ENCODE measurements at places on chromosomes 3 and 15.

- DNase-seq = no peak
Observed at GRCh38 chr3:169931747-169932520, 20.6 kb downstream of the SAMD7 start.

DNA sequence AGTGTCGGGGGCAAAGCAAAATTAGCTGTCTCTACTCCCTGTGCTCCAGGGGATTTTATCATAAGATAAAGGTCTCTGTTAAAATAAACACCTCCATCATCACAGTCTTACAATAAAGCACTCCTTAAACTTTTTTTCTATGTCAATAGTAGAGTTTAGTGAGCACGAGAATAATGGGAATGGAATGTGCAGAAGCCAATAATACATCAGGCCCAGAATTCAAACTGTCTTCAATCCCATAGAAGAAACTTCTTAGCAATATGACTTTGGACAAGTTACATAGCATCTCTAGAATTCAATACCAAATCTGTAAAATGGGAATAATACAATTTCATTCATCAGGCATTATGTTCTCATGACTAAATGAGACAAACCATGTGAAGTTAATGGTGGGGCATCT lies 49.0 kb upstream of the EPHA3 start:
- no peak for DNase-seq

DNA sequence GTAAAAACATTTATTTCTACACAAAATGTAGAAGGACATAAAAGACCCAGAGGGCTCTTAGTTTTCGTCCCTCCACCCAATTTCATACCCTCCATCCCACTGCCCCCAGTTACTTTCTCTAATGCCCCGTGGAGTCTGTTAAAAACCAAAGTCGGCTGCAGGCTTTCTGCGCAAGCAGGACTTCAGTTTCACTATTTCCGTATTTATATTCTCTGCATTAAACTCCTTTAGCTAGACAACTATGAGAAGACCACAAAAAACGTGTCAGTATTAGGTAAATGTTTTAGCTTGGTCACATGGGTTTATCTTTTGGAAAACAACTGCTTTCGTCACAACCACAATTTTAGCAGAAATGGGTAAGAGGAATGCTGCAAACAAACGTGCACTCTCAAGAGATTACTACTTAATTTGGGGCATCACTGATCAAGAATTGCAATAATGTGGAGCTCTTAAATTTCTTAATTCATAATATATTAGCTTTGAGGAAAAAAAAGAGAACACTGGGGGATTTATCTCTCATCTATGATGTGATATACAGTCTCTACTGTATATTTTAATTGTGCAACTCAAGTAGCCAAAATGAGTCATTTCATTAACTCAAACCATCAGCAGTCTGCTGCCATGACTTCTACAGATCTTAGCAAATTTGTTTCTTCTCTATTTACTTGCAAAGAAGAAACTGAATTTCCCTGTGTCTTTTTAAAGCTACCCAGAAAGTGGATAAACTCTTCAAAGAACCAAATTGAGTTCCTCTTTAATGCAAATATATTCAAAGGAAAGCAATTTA lies 740 bp upstream of the NSMCE3 start:
- peak; percentile 15 for DNase-seq

GRCh38 chr15:66558271-66558670 lies 7.5 kb downstream of the LCTL start:
- DNase-seq = no peak

- no peak for DNase-seq
Observed at GRCh38 chr3:85783291-85783690, 824.5 kb downstream of the CADM2 start.

DNA sequence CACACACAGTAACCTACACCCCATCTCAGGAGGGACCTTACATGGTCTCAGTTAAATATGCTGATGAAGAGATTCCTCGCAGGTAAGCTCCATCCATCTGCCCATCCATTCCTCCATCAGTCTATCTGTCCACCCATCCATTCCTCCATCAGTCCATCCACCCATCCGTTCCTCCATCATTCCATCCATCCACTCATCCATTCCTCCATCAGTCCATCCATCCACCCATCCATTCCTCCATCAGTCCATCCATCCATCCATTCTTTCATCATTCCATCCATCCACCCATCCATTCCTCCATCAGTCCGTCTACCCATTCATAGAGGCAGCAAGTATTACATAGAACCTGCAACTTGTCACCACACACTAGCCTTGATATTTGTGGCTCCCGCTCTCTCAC lies 77.9 kb downstream of the DNASE1L3 start:
- DNase-seq = no peak

- DNase-seq = no peak
Observed at GRCh38 chr3:27535809-27536392, 51.7 kb upstream of the SLC4A7 start.

DNA sequence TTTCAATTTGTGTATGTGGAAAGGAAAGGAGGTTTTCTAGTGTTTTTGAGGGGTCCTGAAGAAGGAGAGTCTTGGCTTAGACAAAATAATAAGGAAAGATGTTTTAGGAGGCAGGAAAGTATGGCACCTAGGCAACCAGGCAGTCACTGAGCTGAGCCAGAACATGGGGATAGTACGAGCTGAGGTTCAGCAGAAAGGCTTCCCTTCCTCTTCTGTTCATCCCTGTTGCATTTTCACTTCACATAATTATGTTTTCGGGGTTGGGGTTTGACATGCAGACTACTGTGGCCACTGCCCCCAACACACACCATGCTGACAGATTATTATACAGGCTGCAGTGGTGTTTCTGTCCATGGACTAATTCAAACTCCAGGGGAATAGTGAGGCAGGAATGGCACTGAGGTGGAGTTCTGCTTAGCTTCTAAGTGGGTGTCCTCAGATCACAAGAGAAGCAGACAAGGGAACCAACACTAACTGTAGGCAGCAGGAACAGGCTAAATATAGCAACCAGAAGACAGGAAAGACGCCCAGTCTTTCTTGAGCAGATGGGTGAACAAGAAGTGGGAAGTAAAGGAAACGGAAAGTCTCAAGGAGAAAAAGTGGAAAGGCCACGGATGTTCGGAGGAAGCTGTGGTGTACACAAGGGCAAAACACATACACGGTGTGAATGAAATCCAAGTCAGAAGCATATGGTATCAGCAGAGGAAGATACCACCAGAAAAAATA lies 305.8 kb downstream of the PLCL2 start:
- no peak for DNase-seq

Measured in activated CD4-positive, alpha-beta T cell treated with anti-CD3 and anti-CD28 coated beads, Interleukin-2, amount 50 U/mL, for 1 hour (primary cell).